Motor neuron (in vitro differentiated cells): ENCODE measurements at places on chromosomes 4 and X.

GRCh38 chrX:100710816-100711215, 21.1 kb downstream of the SYTL4 start:
- ATAC-seq, result no peak

- ATAC-seq, result no peak
Observed at GRCh38 chrX:114065577-114066223, 518.2 kb upstream of the HTR2C start.

DNA sequence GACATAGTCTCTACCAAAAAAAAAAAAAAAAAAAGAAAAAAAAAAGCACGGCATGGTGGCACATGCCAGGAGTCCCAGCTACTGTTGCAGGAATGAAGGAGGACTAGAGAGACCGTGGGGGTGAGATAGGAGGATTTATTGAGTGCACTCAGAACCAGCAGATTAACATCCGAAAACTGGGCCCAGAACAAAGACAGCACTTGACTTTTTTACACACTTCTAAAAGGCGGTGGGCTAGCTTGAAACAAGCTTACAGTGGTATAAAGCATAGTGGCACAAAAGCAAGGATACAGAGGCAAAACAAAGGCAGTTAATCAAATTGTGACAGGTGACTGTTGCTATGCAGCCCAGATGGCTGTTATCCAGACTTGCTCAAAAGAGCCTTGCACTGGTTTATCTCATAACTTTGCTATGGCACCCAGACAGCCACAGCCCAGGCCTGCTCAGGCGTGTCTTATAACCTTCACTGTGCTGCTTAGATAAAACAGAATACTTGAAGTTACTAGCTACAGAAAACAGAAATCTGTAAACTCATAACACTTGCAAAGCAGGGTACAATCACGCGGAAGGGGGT, 9.9 kb upstream of the PI4K2B start:
- no peak for ATAC-seq

- peak; percentile 30 for ATAC-seq
Observed at GRCh38 chrX:43969504-43970501, 3.4 kb downstream of the NDP start.

GRCh38 chr4:147863808-147864472, 132.1 kb downstream of the ARHGAP10 start:
- ATAC-seq, result no peak

DNA sequence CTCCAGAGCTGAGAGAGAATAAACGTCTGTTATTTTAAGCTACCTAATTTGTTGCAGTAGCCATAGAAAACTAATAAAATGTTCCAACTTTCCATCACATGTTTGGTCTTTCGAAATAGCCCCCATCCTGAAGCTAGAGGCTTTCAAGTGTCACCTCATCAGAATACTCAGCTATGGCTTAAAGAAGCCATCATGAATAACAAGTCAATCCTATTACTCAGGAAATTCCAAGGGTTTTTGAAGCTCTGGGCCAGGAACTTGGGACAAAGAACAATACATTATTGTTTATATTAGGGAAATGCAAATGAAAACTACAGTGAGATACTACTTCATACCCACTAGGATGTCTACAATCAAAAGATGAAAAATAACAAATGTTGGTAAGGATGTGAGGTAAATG, 42.2 kb downstream of the TBCK start:
- no peak for ATAC-seq

GRCh38 chrX:107713543-107714205, 61.9 kb downstream of the TSC22D3 start:
- ATAC-seq, result no peak

DNA sequence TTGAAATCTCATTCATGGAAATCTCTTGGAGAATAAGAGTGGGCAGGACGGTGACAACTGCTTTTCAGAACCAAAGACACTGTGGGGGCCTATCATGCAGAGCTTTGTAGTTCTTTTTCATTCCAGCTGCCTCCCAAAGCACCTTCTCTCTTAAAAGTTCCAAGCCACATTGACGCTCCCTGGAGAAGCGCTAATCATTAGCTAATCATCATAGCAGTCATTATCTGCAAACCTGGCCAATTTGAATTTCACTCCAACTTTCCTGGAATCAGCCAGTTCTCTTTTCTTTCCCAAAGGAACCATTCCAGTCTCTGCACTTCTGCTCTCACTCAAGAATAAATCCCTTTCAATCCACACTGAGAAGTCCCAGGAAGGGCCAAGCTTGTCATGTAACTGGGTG, 1144.1 kb upstream of the IGFBP7 start:
- no peak for ATAC-seq

DNA sequence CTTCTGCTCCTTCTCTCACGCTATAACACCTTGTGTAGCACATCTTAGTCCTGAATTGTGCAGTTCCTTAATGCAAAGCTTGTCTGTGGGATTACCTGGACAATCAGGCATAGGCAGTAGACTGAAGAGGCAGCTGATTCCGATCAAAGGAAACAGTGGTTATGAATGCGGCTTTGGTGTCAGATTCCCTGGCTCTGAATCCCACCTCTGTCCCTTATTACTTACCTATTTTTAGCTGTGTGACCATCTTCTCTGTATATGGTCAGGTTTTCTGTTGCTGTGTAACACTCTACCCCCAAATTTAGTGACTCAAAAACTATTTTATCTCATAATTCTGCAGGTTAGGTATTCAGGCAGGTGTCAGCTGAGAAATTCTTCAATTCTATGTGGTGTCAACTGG, 3.2 kb downstream of the ZBTB49 start:
- ATAC-seq, result no peak

DNA sequence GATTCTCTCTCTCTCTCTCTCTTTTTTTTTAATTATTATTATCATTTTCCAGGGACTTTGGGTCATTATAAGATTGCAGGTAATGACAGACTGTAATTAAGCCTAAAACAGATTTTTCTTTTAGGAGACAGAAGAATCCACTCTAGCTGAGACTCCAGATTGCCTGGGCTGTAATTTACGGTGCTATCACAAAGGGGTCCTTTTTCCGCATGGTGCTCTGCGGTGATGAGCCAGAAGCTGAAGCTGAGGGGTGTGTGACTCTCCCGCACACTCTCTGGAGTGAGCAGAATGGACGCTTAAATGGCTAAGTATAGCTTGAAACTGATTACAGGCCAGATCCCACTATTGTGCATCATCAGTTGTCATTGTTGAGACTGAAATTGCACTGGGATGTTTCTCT, 50.0 kb downstream of the LGI2 start:
- peak; percentile 67 for ATAC-seq

DNA sequence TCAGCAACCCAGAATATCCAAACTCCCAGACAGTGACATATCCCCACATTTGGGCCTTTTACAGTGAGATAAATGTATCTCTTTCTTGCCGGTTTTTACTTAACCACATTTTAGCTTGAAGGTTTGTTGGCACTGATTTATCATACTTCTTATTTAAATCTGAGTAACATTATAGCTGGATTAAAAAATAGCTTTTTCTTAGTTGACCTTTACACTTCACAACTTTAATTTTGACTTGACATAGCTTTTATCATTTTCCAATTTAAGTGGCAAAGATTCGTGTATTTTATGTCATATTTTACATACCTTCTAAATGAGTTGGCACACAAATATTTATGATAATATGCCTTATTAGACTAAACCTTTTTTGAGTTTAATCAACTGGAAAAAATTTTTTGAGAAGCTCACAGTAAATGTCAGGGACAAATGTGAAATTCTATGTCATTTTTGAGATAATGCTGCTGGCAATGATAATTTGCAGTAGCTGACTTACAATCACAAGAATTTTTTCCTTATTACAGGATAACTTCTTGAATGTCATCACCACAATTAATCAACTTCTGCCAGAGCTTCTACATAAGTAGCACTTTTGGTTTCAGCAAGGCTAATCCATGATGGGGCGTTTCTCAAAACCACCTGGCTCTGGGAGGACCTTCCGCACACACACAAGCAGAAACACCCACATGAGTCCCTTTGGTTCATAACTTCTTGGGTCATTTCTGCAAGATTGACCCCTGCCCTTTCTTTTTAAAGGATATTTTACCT, 80.3 kb downstream of the SYTL5 start:
- no peak for ATAC-seq

DNA sequence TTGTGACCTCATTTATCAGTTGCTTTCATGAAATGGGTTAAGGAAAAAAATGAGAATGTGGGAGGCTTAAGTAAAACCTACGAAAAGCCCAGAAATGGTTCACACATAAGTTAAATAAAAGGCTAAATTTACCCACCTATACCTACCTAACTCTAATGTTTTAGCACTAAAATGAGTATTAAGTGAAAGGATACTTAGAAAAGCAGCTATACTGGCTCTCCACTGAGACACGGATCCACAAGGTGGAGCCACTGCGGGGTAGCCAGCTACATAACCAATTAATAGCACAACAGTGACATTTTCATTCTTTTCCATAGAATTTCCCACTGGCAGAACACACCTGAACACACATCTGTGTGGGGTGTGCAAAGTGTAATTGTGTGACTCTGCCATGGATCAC, 101.9 kb downstream of the MAML3 start:
- peak; percentile 32 for ATAC-seq

GRCh38 chrX:35743331-35743730, 54.8 kb upstream of the MAGEB16 start:
- no peak for ATAC-seq

- ATAC-seq, result no peak
Observed at GRCh38 chr4:146274774-146275173, 60.4 kb downstream of the REELD1 start.

GRCh38 chr4:104907991-104908390, 238.7 kb upstream of the TET2 start:
- no peak for ATAC-seq

- ATAC-seq, result no peak
Observed at GRCh38 chr4:85806334-85806733, 331.4 kb downstream of the ARHGAP24 start.

GRCh38 chr4:120466429-120466828, 399.8 kb upstream of the MAD2L1 start:
- ATAC-seq, result no peak

DNA sequence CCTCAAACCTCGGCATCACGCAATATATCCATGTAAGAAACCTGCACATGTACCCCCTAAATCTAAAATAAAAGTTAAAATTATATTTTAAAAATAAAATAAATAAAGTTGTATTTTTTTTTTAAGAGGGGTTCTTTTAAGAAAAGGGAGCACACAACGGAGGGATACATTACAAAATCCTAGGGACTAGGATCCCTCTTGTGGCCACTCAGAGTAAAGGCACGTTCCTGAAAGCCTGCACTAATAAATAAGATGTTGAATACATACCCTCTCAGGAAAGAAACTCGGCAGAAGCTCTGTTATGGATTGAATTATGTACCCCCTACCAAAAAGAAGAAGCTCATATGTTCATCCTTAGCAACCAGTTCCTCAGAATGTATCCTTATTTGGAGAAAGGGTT, 50.9 kb upstream of the PRDX4 start:
- ATAC-seq, result no peak

- no peak for ATAC-seq
Observed at GRCh38 chr4:26687728-26688127, 103.8 kb downstream of the TBC1D19 start.

DNA sequence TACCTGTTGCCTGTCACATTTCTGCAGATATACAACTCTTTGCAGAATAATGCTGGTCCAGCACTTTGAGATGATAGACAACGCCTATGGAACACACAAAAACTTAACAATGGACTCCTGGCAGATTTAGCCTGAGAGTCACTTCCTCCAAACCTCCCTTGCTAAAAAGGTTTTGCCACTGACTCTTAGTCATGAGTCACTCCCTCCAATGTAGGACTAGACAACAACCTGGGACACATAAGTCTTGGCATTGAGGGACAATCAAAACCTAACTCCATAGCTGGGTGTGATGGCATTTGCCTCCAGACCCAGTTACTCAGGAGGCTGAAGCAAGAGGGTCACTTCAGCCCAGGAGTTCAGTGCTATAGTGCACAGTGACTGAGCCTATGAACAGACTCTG, 22.0 kb upstream of the EIF4E start:
- no peak for ATAC-seq

DNA sequence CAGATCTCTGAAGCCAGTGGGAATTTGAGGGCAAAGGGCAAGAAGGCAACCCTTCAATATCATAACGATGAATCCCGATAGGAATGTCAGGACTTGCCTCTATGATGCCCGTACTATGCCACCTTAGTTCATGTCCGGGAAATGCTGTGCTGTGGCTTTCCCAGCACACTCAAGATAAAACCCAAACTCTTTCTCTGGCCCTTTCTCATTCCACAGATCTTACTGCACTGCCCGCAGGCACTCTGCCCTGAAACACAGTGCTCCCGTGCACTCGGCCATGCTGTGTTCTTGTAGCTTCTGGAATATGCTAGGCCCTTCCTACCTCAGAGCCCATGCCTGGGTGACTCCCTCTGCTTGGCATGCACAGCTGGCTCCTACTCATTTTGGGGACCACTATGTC, 26.3 kb downstream of the SORCS2 start:
- ATAC-seq, result no peak

DNA sequence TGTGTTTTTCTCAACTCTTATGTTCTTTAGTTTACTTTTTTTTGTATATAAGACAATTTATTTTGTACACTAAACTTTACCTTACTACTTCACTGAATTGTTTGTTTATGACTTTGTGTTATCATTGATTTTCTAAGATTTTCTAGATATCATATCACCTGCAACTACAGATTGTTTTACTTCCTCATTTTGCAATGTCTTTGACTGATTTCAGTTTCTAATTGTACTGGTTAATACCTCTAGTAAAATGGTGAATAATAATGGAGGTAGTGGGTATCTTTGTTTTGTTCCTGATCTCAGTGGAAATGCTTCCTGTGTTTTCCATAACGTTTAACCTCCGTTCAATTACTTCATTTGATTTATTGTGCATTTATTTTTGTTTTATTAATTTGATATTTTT, 490.2 kb downstream of the TLL1 start:
- no peak for ATAC-seq

GRCh38 chrX:63434665-63435064, 83.5 kb upstream of the SPIN4 start:
- ATAC-seq, result no peak

DNA sequence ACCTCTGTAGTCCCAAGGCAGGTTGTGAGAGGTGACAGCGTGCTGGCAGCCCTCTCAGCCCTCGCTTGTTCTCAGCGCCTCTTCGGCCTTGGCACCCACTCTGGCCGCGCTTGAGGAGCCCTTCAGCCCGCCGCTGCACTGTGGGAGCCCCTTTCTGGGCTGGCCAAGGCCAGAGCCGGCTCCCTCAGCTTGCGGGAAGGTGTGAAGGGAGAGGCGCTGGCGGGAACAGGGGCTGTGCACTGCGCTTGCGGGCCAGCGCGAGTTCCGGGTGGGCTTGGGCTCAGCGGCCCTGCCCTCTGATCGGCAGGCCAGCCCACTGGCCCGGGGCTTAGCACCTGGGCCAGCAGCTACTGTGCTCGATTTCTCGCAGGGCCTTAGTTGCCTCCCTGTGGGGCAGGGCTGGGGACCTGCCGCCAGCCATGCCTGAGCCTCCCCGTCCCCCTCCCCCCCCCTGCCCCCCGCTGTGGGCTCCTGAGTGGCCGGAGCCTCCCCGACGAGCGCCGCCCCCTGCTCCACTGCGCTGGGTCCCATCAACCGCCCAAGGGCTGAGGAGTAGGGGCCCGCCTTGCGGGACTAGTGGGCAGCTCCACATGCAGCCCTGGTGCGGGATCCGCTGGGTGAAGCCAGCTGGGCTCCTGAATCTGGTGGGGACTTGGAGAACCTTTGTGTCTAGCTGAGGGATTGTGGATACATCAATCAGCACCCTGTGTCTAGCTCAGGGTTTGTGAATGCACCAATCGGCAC, 347.6 kb downstream of the KLHL13 start:
- no peak for ATAC-seq

- ATAC-seq, result no peak
Observed at GRCh38 chrX:41665686-41666085, 23.1 kb upstream of the GPR34 start.

- ATAC-seq, result no peak
Observed at GRCh38 chr4:105683038-105683437, 25.5 kb downstream of the INTS12 start.
